Fibroblast of villous mesenchyme (primary cell): ENCODE measurements at places on chromosomes 13 and 19. TPM values are rescaled to one million over a fixed set of nuclear protein-coding genes. Genes with fewer than 3 reads are reported as not detected.

The BEST2 gene
- total RNA-seq: not detected in 2 replicates

The IZUMO2 gene
- not detected in 2 replicates for total RNA-seq

- no peak for DNase-seq
Observed at GRCh38 chr13:49319951-49320350, 72.2 kb downstream of the CDADC1 start.

DNA sequence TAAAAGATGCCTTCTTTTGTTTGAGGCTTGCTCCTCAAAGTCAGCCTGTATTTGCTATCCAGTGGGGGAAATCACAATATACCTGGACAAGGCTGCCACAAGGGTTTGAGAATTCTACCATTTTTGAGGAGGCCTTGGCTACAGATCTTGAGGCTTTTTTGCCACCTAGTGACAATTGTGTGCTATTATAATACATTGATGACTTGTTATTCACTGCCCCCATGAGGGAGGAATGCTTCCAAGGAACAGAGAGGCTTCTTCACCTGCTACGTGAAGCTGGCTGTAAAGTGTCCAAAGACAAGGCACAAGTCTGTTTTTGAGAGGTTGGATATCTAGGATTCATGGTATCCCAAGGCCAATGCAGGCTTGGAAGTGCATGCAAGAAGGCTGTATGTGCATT lies 72.5 kb downstream of the ZNF708 start:
- peak; percentile 28 for DNase-seq

The ZNF527 gene
- 3.9 and 5.6 TPM in 2 replicates for total RNA-seq

- DNase-seq: no peak
Observed at GRCh38 chr19:2624537-2625091, 77.9 kb downstream of the GNG7 start.

GRCh38 chr13:34162544-34162933 lies 344.6 kb downstream of the RFC3 start:
- peak; percentile 61 for DNase-seq

The ZNF613 gene
- total RNA-seq: 5.2 and 10.8 TPM in 2 replicates

- DNase-seq: no peak
Observed at GRCh38 chr13:71758828-71759227, 108.2 kb downstream of the DACH1 start.

- DNase-seq: no peak
Observed at GRCh38 chr19:31014668-31015067, 334.6 kb downstream of the TSHZ3 start.

The ZFP28 gene
- 6.1 and 12.1 TPM in 2 replicates for total RNA-seq

GRCh38 chr13:98458431-98458830 lies 118.5 kb downstream of the STK24 start:
- no peak for DNase-seq

DNA sequence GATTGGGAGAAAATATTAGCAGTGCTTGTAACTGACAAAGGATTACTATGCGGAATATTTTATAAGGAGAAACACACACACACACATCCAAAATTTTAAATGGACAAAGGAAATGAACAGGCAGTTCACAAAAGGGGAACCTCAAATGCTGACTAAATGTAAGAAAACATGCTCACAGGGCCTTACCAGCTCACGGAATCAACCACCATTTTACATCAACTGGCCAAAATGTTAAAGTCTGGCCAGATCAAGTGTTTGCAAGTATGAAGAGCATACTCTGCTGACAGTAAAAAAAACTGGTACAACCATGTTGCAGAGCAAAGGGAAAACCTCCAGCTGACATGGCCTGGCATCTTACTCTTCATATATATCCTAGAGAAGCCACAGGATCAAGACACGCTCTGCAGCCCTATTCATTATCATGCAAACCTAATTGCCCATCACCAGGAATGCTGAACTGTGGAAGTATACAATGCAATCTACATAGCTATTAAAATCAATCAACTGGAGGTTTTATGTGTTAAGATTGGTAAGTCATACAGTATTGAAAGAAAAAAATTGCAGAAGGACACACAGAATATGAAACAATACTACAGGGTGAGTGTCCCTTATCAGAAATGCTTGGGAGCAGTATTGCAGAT lies 124.4 kb downstream of the RNF17 start:
- DNase-seq: no peak

DNA sequence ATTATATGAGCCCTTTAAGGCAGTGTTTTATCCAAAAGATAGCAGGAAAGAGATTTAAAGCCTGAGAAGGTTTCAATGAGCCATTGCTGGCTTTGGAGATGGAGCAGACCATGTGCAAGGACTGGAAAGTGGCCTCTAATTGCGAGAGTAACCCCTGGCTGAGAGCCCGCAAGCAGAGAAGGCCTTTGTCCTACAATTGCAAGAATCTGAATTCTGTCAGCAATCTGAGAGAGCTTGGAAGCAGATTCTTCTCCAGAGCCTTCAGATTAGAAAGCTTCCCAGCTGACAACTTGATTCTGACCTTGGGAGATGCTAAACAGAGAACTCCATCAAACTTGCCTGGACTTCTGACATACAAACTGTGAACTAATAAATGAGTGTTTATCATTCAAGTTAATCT lies 528.7 kb upstream of the KLF12 start:
- DNase-seq: peak; percentile 61

The NLRP7 gene
- total RNA-seq: not detected in 2 replicates

The ZSCAN4 gene
- not detected in 2 replicates for total RNA-seq

DNA sequence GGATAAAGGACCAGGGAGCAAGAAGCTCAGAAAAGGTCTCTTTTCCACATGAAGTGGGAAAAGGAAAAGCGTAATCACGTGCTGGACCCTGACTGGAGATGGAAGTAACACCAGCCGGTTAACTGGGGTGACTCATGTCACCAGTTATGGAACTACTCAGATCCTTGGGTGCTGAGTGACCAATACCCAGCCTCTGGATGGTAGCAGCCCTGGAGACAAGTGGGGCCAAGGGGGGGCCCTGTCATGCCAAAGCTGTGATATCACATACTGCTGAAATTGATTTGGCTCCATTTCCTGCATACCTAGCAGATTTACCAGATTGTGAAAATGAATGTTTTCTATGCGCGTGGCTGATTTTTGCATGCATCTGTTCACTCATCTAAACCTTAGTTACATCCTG lies 158.9 kb downstream of the ZIC5 start:
- DNase-seq: no peak

The SLC25A41 gene
- not detected in 2 replicates for total RNA-seq

GRCh38 chr19:54024660-54025059 lies 33.2 kb downstream of the CACNG6 start:
- no peak for DNase-seq

- DNase-seq: no peak
Observed at GRCh38 chr19:4908781-4909155, 533 bp upstream of the UHRF1 start.

The HS6ST3 gene
- total RNA-seq: not detected in 2 replicates

DNA sequence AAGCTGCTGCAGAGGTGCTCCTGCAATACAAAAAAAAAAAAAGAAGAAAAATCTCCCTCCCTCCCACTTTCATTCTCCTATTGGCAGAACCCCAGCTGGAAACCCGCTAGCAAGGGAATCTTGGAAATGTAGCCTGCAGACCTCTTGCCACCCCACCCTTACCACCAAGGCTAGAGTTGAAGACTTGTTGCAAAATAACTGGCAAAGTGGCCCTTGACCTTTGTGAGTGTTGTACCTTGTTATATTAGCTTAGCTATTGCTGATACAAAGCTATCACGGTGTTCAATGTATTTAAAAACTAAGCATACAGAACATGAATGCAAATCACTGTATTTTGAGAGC lies 57.5 kb upstream of the KCTD4 start:
- peak; percentile 32 for DNase-seq

The PEAK3 gene
- total RNA-seq: under 0.01 TPM in 1 of 2 replicates, not detected in the other

GRCh38 chr19:13610039-13610691 lies 103.9 kb upstream of the CACNA1A start:
- no peak for DNase-seq

The ZDHHC20 gene
- 88.3 and 137 TPM in 2 replicates for total RNA-seq

DNA sequence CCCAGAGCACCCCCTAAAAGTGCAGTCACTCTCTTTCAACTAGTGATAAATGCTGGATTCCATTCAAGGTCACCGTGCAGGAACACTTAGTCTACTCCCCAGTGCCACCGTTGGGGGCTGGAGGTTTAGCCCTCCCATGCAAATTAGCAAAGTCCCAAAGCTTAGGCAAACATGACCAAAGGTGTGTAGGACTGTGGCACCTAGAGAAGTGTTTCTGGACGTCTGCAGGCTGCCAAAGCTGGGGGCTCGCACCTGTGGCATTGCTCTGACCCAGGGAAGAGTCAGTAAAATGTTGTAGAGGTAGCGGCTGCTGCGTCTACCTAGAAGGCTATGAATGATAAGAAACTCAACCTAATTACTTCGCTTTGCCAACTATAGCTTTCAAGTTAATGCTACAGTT lies 13.9 kb downstream of the COL4A1 start:
- DNase-seq: no peak

GRCh38 chr19:3100331-3100730 lies 6.2 kb downstream of the GNA11 start:
- no peak for DNase-seq

The ZNF836 gene
- 7.1 and 11.7 TPM in 2 replicates for total RNA-seq

DNA sequence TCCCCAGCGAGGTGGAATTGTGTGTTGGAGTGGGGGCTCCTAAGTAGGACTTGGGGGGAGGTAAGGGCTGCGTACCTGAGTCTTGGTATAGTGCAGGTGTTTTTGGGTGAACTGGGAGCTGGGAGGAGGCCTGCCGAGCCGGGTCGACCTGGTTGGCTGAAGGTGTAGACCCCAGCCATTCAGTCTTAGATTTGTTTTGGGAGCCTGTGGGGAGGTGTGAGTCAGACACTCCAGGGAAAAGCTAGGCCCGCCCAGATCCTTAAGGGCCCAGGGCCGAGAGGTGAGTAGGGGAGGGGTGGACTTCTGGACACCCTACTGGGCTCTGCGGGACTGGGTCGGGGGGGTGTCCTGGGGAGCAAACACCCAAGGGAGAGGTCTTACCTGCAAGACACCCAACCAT lies 935 bp downstream of the CRB3 start:
- DNase-seq: no peak

DNA sequence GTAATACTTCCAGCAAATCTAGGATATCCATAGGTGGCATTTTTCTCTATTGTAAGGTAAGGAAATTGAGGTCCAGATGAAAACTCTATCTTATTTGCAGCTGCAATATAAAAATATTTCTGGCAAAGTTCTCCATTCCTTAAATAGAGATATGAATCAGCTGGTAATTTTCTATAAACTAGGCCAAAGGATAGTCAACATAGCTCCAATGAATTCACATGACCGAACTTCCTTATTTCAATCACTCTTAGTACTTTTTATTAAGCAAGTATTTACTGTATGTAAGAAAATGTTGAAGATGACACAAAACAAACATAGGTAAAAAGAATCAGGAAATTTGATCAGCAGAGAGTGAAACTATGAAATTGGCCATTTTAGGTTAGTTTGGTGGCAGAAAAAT lies 13.0 kb upstream of the LCP1 start:
- DNase-seq: no peak
